ENCODE measurements at places on chromosomes 4 and X.

- no peak for DNase-seq
Measured at GRCh38 chr4:105415281-105415744, 58.5 kb downstream of the PPA2 start.

DNA sequence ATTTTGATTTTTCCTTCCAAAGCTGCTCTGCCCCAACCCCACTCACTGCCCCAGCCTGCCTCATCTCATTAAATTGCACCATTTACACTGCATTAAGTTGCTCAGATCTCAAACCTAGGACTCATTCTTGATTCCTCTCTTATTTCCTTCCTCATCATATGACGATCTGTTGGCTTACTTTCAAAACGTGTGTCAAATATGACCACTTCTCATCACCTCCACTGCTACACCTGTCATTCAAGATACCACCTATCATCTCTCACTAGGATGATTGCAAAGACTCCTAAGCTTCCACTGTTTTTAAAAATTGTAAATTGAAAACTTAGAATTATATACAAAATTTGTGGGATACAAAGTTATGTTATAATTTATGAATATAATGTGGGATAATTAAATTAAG lies 147.1 kb downstream of the DCK start:
- DNase-seq: no peak

DNA sequence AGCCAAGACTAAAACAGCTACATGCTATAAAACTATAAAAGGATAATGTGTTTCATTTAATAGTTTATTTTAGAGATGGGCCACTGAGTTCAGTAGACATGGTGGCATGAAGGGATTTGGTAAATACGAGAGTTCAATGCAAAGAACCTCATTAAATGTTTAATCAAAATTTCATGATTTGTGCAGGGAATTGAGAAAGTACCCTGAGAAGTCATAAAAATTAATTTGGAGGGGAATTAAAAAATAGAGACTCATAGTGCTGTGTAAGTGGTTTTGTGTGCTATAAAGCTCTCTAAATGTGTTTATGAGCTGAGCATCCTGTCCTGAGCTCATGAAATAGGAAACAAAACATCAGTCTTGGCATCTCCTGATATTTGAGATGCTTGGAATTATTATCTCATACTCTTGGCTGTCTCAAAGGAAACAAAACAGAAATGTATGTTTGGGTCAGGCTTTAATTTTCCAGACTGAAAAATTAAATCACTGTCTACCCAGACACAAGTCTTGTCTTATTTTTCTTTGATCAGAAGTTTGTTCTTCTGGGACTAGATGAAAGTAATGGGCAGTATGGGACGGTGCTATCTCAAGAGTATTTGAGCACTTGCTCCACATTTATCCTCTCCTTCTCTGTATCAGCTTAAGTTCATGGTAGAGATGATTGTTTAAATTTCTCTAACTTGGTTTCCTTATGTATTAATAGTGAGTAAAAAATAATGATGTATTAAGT lies 38.0 kb upstream of the EMCN start:
- no peak for DNase-seq

- no peak for DNase-seq
Measured at GRCh38 chrX:134484039-134484438, 24.1 kb downstream of the HPRT1 start.
